Stimulated activated CD4-positive, alpha-beta T cell treated with anti-CD3 and anti-CD28 coated beads, Interleukin-2, amount 100 ng/mL, for 4 hours (primary cell): ENCODE measurements at places on chromosomes 4 and X.

DNA sequence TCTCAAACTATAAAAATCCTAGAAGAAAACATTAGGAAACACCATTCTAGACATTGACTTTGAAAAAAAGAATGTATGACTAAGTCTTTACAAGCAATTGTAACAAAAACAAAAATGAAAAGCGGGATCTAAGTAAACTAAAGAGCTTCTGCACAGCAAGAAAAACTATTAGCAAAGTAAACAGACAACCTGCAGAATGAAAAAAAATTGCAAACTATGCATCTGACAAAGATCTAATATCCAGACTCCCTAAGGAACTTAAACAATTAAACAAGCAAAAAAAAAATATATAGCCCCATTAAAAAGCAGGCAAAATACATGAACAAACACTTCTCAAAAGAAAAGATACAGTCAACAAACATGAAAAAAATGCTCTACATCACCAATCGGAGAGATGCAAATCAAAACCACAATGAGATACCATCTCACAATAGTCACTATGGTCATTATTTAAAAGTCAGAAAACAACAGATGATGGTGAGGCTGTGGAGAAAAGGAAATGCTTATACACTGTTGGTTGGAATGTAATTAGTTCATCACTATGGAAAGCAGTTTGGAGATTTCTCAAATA lies 168.1 kb downstream of the EPHA5 start:
- no peak for DNase-seq

- DNase-seq = no peak
These were observed 41.1 kb downstream of the HSD17B13 start for GRCh38 chr4:87281603-87282002.

DNA sequence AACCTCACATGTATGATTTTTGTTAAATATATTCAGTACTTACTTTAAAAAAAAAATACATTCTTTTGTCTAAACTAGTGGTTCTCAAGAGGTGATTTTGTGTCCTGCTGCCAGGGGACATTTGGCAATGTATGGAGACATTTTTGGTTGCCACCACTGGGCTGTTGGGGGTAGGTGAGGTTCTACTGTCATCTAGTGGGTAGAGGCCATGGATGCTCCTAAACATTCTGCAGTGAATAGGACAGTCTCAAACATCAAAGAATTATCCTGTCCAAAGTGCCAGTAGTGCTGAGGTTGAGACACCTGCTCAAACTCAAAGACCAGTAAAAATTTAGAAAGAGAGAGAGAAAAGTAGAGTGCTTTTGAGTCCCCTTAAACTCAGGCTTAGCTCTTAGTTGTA lies 32.9 kb upstream of the PGM2 start:
- DNase-seq = no peak

- DNase-seq = no peak
These were observed 15.9 kb upstream of the CCDC149 start for GRCh38 chr4:24928708-24929107.

GRCh38 chrX:142214081-142214480 lies 9.0 kb upstream of the MAGEC2 start:
- DNase-seq = no peak

GRCh38 chrX:134631426-134632346 lies 26.6 kb downstream of the PLAC1 start:
- no peak for DNase-seq

- no peak for DNase-seq
These were observed 29.2 kb downstream of the LAMP2 start for GRCh38 chrX:120439921-120440320.

DNA sequence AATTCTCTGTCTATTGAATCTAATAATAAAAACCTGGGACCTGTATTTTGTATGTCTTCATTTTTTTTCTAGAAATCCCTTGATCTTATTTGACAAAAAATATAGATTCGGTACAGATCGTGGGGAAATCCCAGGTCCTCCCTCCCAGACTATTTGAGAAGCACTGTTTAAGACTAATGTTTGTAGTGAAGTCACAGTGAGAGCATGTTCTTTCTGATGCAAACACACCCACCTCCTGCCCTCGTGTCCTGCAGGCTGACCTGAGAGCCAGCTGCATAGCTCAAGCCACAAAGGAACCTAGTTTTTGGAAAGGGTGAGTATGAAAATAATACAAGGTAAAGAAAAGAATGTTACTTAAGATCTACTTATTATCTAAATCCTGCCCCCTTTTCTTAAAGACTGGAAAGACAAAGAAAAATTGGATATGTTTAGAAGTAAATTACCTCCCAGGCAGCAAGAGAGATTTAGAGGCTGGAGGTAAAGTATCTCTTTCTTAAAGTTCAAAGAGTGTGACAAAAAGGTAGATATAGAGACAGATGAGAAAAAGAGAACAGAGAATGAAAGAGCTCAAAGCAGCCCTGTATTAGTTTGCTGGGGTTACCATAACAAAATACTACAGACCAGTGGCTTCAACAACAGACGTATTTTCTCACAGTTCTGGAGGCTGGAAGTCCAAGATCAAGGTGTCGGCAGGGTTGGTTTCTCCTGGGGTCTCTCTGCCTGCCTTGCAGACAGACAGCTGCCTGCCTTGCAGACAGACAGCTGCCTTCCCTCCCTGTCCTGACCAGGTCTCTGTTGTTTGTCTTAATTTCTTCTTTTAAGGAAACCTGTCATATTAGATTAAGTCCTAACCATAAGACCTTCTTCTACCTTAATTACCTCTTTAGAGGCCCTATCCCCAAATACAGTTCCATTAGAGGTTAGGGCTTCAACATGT lies 20.4 kb upstream of the DCTD start:
- no peak for DNase-seq

DNA sequence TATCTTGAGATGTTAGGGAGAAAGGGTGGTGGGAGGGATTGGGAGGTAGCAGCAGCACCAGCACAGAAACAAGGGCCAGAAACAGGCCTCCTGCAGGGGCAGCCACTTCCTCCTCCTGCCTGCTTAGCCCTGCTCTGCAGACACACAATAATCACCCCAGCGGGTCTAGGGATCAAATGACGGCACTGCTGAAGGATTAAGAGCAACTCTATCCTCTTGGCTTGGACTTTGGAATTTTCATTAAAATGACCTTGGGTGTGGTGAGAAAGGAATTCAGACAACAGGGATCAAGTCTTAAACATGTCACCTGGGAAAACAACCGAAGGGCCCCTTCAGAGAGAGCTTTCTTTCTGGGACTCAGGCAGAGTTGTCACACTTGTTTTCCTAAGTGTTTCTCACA lies 353.4 kb downstream of the SPRY1 start:
- DNase-seq = no peak

DNA sequence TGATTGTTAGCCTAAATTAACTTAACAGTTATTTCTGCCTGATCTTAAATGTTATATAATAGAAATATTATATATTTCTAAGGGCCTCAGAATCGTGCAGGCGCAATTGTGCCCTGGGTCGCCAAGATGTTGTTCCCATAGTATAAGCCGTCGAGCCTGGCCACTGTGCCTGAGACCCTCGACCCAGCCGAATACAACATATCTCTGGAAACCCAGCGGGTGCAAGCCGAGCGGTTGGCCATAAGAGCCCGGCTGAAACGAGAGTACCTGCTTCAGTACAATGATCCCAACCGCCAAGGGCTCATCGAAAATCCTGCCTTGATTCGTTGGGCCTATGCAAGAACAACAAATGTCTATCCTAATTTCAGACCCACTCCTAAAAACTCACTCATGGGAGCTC lies 549.8 kb downstream of the KCTD8 start:
- no peak for DNase-seq

DNA sequence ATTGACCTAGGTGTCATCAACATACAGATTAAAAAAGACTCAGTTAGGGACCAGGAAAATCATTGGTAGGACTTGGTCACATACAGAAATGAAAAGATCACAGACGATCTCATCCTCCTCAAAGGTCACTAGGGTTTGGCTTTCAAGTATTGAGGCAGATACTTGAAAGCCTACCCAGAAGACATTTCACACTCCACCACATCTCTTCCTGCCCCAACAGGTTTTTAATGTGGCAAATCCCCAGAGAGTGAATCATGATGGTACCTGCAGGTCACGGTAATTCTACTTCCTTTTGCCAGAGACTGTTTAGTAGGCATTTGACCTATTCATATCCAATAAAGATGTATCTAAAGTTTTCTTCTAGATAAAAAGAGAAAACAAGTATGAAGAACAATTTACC lies 44.1 kb downstream of the INPP4B start:
- DNase-seq = no peak

DNA sequence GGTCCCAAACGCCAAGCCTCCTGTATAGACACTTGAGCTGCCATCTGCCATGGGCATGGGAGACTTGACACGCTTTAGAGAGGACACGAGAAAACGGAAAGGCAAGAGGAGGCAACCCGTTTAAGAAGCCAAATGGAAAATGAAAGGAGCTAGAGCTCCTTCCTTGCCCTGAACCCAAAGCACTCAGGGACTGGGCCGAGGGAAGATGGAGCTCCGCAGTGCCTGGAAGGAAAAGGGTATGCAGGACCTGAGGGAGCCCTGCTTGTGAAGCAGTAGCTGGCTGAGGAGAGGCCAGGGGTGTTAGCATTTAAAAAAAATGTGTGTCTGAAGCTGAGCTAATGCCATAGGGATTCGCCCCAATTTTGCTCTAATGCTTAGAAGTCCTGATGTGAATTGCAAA lies 15.1 kb downstream of the MCF2 start:
- DNase-seq = no peak

DNA sequence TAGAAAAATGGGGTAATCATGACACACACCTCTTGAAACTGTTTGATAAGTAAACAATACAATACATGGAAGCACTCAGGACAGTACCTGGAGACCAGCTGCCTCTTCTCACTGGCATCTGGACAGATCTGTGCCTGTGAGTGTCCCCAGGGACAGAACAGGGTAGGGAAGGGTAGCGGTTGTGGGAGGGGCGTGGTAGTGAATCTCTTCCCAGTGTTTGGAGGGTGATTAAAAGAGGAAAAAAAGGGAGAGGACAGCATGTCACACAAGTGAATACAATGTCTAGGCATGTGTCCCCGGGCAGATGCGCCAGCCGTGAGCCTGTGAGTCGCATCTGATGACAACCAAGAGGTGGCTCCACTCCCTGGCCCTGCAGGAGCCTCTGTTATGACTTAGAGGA lies 138.8 kb upstream of the MSX1 start:
- no peak for DNase-seq

GRCh38 chr4:25531272-25531671 lies 124.4 kb upstream of the SLC34A2 start:
- no peak for DNase-seq

DNA sequence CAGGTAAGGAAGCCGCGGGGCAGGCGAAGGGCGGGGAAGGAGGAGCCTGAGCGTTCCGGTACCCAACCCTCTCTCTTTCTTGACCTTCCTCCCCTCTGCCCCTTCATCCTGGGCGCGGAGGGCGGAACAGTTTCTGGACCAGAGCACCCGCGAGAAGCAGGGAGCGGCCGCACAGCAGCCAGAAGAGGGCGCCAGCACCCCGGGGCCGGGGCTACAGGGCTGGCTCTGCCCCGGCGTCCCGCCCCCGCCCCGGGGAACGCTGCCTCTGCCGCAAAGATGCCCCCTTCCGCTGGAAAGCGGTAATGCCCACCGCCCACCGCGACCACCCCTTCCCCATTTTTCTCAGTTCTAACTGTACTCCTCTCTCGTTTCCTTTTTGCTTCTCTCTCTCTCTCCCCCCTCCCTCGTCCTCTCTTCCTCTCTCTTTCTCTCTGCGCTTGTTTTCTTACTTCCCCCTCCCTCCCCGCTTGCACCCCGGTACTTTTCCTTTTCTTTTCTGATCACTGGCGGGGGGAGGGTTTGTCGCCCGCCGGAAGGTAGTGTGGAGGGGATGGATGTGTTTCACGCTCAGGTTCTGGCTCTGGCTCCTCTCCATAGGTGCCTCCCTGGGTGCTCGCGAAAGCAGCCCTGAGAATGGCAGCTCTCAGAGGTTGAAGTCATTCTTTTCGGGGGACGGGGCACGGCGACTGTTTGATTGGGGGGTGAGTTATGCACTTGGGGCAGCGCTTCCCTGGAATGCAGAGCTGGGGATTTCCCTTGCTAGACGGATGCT lies 13.1 kb upstream of the PRDM8 start:
- DNase-seq = peak; percentile 91

DNA sequence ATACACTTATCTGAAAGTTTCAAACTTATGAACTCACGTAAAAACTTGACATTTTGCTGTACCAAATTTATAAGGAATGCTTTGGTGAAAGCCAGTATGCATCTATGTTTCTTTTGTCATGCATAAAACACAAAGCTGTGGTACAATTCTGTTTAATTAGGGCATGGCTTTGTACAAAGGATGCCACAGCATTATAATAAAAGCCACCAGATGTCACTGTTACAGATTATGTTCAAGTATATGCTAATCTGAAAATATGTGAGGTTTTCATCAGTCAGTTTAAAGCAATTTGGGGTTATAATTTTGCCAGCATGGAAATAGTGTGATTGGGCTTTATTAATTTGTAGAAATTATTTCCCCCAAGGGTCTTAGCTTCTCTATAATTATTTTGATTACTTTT lies 69.0 kb downstream of the ATOH1 start:
- DNase-seq = no peak

GRCh38 chr4:26877961-26878360 lies 17.3 kb downstream of the STIM2 start:
- no peak for DNase-seq

GRCh38 chrX:21974011-21974385 lies 33.5 kb downstream of the SMS start:
- DNase-seq = no peak

DNA sequence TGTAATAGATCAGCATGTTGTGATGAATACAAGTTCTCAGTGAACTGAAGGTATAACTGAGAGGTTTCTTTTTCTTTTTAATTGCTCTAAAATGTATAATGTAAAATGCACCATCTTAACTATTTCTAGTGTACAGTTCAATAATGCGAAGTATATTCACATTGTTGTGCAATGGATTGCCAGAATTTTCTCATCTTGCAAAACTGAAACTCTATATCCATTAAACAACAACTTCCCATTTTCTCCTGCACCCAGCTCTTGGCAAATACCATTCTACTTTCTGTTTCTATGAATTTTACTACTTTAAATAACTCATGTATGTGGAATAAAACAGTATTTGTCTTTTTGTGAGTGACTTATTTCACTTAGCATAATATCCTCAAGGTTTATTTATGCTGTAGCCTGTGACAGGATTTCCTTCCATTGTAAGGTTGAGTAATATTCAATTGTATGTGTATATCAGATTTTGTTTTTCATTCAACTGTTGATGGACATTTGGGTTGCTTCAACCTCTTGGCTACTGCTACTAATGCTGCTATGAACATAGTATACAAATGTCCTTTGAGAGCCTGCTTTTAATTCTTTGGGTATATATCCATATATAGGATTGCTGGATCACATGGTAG lies 53.5 kb upstream of the NPFFR2 start:
- DNase-seq = no peak

DNA sequence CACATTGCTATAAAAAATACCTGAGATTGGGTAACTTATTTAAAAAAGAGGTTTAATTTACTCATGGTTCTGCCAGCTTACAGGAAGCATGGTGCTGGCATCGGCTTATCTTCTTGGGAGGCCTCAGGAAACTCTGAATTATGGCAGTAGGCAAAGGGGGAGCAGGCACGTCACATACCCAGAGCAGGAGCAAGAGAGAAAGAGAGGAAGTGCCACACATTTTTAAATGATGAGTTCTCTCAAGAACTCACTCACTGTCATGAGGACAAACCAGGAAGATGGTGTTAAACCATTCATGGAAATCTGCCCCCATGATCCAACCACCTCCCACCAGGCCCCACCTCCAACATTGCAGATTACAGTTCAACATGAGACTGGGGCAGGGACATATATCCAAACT lies 10.0 kb upstream of the AFF1 start:
- no peak for DNase-seq

- DNase-seq = no peak
These were observed 15.4 kb downstream of the SORCS2 start for GRCh38 chr4:7207628-7208231.
